Activated T-helper 1 cell treated with anti-CD3 and anti-CD28 coated beads, Interleukin-12 subunit alpha, Interleukin-12 subunit beta, Interleukin-2, Interleukin-4 antibody, amounts not matched to agents 30 ng/mL and 10 ng/mL and 1 ng/mL, durations not matched to agents 14 hours and 24 hours and 36 hours (primary cell): ENCODE measurements at places on chromosomes 2 and 18. TPM values are rescaled to one million over a fixed set of nuclear protein-coding genes. Genes with fewer than 3 reads are reported as not detected.

- no peaks in the 10 kb centered on the region for H3K27me3 ChIP-seq
- no peak overlapping the region for H3K4me3 ChIP-seq
- no peaks in the 10 kb centered on the region for H3K4me1 ChIP-seq
- H3K27ac ChIP-seq: no peak overlapping the region
- no peak for DNase-seq
These were observed 136.5 kb upstream of the ETAA1 start for GRCh38 chr2:67260343-67261277.

DNA sequence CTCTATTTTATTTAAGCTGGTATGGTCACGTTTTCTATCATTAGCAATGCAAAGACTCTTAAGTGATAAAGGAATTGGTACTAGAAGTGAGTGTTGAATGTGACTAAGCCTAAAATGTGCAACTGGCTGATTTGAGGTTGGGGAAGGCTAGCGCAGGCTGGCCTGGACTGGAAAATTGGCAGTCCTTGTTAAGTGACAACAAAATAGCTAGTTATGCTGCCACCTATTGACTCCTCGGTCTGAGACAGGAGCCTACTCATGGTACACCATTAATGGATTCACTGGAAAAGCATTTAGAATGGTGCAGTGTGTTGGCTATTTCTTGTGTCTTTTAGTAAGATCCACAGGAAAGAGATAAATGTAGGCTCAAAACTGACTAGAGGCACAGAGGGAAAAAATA is 5.7 kb upstream of the WIPF1 start:
- peaks cover 90% of the 10 kb centered on the region for H3K4me1 ChIP-seq
- H3K36me3 ChIP-seq: peaks cover 32% of the 10 kb centered on the region
- no peaks in the 10 kb centered on the region for H3K27me3 ChIP-seq

DNA sequence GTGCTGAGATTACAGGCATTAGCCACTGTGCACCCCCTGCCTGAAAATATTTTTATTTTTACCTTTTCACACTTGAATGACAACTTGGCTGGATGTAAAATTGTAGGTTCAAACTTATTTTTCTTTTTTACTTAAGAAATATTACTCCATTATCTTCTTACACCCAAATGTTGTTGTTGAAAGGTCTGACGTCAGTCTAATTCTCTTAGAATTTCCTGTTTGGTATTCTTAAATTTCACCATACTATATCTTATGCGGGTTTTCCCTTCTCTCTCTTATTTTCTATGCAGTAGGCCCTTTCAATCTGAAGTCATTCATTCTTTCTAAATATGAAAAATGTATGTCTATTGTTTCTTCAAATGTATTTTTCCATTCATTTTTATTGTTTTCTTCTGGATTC is 29.1 kb upstream of the RAB11FIP5 start:
- peaks cover 3% of the 10 kb centered on the region for H3K27me3 ChIP-seq
- no peak overlapping the region for H3K4me3 ChIP-seq
- no peak for DNase-seq
- no peaks in the 10 kb centered on the region for H3K36me3 ChIP-seq
- peaks cover 7% of the 10 kb centered on the region for H3K4me1 ChIP-seq
- no peak overlapping the region for H3K27ac ChIP-seq

GRCh38 chr18:22844628-22845027 is 88.5 kb upstream of the RBBP8 start:
- no peaks in the 10 kb centered on the region for H3K36me3 ChIP-seq
- no peak overlapping the region for H3K4me3 ChIP-seq
- H3K27ac ChIP-seq: no peak overlapping the region
- H3K4me1 ChIP-seq: no peaks in the 10 kb centered on the region

DNA sequence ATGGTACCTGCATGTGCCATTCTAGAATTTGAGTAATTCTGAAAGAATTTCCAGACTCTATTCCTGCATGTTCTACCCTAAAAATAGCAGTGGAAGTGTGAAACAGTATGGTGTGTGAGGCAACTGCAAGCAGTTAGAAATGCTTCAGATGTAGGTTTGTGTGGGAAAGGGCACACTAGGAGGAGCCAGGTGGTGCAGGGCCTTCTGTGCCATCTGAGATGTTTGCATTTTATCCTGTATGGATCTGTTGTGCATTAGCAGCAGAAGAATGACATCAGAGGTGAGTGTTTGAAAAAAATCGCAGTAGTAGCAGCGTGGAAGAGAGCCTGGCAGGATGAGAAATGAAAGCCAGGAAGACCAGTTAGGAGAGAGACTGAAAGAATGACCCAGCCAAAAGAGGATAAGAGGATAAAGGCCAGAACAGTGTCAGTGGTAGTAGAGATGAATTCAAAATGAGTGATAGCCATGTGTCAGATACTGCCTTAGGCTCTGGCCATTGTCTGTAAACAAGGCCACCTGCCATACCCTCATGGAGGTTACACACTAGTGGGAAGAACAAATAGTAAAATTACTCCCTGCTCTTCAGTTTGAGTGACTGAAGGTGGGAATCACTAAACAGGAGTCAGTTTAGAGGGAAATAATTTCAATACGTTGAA is 142.2 kb downstream of the PKP4 start:
- H3K4me3 ChIP-seq: no peak overlapping the region
- H3K27me3 ChIP-seq: no peaks in the 10 kb centered on the region
- H3K27ac ChIP-seq: no peak overlapping the region
- H3K36me3 ChIP-seq: peaks cover 1% of the 10 kb centered on the region

The AFF3 gene
- 1.7 and 2.4 TPM in 2 replicates for total RNA-seq
